ENCODE measurements at places on chromosomes 6 and 20.

GRCh38 chr6:64411226-64411625 lies 775.6 kb downstream of the PHF3 start:
- peak; percentile 51 for DNase-seq

DNA sequence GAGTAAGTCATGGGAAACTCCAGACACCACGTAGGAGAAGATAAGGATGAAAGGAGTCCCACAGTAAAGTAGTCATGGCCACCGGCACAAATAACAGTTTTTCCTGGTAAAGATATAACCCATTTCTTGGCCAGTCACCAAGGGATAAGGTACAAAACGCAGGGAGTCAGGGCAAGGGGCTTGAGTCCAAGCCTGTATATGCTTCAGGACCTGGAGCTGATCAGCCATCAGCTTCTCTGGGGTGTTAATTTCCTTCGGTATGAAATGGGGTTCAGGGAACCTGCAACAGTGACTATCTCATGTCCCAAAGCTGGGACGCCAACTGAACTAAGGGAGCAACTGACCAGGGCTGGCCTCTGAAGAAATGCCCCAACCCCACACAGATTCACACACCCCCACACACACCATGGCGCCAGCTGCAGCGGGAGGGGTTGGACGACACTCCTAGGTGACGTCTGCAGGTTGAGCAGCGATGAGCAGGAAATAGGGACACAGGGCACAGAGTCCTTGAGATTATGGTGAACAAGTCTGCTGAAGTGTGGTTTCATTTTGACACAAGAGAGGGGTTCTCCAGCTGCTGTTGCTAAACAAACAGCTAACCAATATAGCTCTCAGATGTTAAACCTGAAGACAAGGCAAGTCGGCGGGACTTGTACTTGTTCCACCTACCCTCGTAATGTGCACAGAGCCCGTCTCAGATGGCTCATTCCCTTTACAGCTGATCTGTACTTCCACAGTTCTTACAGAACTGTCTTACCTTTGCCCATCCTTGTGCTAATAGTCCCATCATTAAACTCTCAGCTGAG lies 7.4 kb upstream of the ADTRP start:
- no peak for DNase-seq

GRCh38 chr6:131979515-131980337 lies 28.6 kb upstream of the CCN2 start:
- DNase-seq = peak; percentile 88

DNA sequence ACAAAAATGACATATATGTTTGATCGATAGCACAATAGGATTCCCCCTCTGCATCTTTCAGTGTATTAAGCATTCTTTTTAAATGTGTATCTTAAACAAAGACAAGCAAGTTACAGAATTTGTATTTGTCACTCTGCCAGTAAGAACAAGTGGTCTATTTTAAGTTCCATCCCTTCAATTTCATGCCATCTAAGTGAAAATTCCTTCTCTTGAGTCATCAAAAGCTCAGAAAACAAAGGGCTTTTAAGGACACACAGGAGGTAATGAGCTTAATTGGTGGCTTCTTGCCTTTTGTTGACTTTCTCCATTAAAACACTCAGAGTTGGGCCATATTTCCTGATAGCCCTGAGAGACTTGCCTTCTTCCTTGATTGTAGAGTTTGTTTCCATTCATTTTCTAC lies 547.8 kb downstream of the TENT5A start:
- DNase-seq = peak; percentile 34

DNA sequence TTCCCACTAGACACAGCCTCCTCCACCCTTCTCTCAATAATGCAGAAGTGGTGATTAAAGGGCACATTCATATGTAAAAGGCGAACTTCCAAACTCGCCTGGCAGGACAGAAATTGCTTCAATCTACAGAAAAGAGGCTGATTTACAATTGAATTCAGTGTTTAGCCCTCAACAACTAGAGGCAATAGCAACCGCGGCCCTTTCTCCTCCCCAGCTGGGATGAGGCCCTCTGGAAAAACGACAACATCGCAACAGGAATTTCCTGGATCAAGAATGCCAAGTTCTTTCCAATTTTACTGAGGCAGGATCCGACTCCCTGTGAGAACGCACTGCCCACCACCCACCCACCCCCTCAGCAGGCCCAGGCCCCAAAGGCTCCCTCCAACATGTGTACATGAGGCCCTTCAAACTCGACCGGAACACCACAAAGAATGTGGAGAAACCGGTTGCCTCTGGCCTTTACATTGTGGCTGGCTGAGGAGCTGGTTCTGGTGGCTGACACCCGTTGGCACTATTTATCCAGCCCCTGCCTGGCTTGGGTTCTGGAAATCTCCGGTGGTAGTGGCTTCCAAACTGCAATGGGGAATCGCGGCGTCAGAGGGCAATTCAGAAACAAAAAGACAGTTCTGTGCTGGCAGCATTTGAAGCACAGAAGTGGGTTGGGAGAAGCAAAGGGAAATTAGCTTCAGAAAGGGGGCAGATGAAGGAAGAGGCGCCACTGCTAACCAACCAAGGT lies 36.8 kb downstream of the ZMYND8 start:
- DNase-seq = peak; percentile 78

DNA sequence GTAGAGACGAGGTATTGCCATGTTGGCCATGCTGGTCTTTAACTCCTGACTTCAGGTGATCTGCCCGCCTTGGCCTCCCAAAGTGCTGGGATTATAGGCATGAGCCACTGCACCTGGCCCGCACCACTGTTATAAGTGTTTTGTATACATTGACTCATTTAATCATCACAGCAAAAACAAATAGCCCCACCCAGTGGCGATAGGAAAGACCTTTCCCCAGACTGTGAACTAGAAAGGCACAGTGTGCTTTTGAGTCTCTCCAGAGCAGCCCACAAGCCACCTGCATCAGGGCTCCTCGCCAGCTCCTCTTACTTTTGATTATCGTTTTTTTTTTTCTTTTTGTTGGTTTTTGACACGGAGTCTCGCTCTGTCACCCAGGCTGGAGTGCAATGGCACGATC lies 27.9 kb upstream of the ZFP64 start:
- DNase-seq = no peak

GRCh38 chr6:119162134-119162775 lies 83.8 kb upstream of the FAM184A start:
- no peak for DNase-seq

GRCh38 chr6:27865850-27866356 lies 46.3 kb downstream of the OR2B2 start:
- DNase-seq = no peak

DNA sequence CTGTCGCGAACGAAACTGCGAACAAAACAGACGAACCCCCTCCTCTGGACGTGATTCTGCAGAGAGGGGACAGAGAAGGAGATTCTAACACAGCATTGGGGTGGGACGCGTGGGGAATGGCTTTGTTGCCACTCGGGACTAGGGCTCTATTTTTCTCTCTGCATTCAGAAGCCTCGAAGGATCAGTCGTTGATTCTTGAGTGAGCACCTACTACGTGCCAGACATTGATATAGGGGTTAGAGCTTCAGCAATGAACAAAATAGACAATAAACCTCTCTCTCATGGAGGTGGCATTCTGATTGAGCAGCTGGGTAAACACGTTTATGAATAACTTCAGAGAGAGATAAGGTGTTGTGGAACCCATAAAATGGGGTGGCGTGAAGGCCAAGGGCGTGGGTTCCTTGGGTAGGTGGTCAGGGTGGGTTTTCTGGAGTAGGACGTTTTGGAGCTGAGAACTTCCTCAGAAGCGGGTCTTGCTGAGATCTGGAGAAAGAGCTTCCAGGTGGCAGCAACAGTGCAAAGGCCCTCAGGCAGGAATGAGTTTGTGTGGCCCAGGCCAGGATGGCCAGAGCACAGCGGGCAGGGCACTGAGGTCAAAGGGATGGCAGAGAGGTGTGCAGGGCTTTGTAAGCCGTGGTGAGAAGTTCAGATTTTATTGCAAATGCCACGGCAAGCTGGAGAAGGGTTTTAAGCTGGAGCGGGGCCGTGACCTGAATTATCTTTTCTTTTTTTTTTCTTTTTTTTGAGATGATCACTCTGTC lies 884 bp downstream of the SLC2A10 start:
- DNase-seq = no peak

DNA sequence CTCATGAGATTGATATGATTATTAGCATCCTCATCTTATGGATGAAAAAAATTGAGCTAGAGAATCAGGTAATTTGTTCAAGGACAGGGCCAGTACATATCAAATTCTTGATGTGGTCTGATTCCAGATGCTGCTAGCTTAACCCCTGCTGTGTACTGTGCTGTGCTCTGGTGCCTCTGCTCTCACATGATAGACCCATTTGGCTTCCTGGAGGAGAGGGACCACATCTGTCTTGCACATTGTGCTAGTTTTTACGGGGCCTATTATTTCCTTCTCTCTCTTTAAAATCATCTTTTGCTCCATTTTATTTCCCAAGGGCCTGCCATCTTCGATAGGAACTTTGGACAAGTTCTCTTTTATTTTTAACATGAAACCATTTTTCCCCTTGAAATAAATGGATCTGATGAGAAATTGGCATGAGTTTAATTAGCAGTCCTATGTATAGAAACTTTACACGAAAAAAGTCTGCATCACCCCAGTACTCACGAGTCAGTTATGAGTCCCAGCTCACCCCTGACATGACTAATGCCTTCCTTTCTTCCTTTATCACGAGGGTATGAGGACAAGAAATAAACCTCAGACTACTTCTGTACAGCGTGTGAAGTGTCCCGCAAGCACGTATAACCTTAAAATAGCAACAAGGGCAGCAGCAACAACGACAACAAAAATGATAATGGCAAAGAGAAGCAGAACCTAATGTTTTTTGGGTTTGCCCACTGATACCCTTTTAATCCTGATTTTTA lies 26.5 kb downstream of the CD109 start:
- peak; percentile 98 for DNase-seq

- DNase-seq = no peak
Measured at GRCh38 chr20:2983508-2983907, 59.9 kb upstream of the GNRH2 start.

- DNase-seq = peak; percentile 94
Measured at GRCh38 chr6:25302677-25303128, 23.5 kb downstream of the CARMIL1 start.

- no peak for DNase-seq
Measured at GRCh38 chr6:149995235-149995750, 30.0 kb downstream of the RAET1L start.

DNA sequence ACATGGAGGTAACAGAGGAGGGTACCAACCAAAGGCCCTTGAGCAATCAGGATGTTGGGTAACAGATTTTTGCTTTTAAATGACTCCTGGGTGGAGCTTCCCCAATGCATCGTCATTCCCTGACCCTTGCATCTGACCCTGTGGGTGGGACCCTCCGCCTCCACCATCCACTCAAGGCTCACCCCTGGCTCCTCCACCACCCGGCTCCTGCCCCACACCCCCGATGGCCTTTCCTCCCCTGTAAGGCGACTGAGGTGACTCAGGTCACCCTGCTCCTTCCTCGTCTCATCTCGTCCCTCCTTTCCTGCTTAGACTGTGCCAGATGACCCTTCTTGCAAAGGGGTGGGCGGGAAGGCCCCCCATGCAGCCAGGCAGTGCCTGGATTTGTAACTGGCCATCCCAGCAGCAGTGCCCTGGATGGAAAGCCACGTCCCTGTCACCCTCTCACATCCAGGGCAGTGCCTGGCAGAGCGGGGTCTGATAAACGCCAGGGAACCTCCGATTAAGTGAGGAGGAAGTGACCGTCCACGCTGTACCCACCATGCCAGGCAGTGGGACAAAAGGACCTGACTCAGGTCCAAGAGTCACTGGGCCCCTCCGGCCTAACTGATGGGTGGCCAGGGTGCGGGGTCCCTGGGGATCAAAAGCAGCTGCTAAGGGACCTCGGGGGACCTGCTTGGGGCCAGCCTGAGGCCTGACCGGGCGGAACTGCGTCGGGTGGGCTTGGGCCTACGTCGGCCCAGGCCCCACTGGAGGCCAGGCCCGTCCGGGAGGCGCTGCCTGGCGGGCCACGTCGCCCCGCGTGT lies 624 bp upstream of the NPEPL1 start:
- peak; percentile 85 for DNase-seq

DNA sequence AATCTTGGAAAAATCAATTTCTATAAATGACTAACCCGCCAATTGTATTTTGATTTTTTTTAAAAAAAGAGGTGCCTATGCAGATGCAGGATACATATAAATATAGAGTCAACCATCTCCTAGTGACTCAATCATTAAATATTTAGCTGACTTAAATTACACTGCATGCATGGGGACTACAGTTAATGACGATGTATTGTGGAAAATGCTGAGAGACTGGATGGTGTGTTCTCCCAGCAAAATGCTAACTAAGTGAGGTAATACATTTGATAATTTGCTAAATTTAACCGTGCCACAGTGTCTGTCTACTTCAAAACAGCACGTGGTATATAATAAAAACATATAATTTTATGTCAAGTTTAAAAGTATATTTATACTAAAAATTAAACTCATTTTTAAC lies 341.6 kb downstream of the PRKN start:
- peak; percentile 70 for DNase-seq

DNA sequence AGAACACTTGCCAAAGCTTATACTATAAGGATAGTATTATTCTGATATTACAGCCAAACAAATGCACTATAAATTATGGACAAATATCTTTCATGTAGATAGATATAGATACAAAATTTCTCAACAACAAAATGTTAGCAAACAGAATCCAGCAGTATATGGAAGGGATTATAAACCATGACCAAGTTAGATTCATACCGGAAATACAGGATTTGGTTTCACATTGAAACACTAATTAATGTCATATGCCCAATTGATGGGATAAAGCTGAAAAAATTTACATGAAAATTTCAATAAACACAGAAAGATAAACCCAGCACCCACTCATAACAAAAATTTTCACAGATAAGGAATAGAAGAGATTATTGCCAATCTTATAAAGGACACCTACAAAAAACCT lies 770.3 kb upstream of the SLC35B3 start:
- no peak for DNase-seq

DNA sequence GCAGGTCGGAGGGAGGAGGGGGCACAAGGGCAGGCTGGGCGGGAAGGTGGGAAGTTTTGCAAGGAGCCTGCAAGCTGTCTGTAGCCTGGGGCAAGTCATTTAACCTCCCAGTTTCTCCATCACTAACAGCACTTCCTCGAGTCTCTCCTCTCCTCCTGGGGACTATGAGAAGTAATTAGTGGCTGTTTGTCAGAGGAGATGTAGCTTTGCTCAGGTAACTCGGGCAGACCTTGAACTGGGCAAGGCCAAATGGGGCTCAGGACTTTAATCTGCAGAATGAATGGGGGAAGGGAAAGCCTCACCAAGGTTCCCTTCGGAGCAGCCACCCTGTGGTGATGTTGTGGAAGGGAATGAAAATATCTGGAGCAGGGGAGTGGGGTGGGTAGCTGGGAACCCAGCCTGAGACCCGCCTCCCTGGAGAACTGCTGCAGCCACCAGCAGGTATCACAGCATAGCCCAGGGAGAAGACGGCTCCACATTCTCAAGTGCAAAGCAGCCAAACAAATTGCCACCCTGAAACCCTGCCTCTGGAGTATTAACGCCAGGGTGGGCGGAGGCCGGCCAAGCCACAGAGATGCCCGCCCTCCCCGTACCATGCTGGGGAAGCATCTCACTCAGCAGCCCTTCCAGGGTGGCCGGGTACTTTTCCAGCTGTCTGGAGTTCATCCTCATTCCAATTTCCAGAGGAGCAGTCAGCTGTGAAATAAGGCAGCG lies 6.1 kb upstream of the LEMD2 start:
- DNase-seq = no peak

GRCh38 chr20:41617059-41617901 lies 897 bp downstream of the CHD6 start:
- DNase-seq = peak; percentile 39

- DNase-seq = no peak
Measured at GRCh38 chr6:43948527-43949485, 178.4 kb downstream of the MRPL14 start.

GRCh38 chr20:61056627-61057442 lies 195.2 kb upstream of the CDH4 start:
- no peak for DNase-seq

- DNase-seq = no peak
Measured at GRCh38 chr6:7229376-7230326, 83.3 kb downstream of the SSR1 start.

- DNase-seq = no peak
Measured at GRCh38 chr20:19940988-19941460, 76.1 kb upstream of the NAA20 start.
